ENCODE measurements at places on chromosomes 5 and 9.
A peak's percentile ranks its signal among the peaks of the same experiment; 100 is the strongest.

GRCh38 chr9:15155826-15156225 lies 151.2 kb downstream of the TTC39B start:
- peak; percentile 38 for DNase-seq

DNA sequence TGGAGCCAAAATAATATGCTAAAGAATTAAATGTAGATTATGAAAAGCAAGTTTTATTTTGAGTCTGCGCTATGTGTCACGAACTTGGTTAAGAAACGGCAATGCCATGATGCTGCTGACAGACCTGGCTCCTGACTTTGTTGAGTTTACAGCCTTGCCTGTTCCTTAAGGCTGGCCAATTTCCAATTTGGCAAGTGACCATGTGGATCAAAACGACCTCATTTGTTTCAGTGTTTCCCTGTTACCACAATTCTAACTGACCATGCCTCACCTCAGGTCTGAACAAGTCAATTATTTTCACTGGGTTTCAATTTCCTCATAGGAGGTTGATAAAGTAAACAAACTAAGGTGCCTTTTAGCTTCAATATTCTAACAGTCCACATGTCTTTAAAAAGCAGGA lies 461.4 kb downstream of the ZNF608 start:
- DNase-seq = no peak

- no peak for DNase-seq
These were observed 18.6 kb upstream of the PITX1 start for GRCh38 chr5:135052511-135053145.

DNA sequence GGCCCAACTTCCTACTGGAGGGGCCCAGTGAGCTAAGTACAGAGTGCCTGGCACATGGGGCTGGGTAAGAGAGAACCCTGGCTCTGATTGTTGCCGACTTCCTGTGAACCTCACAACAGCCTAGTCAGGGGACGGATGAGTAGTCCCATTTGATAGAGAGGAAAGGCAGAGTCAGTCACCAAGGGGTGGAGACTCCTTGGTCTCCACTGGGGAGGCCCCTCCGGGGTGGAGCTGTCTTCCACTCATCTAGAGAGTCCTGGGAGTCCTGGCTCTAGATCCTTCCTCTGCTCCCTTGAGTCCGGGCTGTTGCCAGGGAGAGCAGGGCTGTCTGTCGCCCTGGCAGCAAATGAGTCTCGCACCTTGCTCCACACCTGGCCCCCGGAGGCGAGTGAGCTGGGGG lies 8.0 kb downstream of the GRK6 start:
- no peak for DNase-seq

DNA sequence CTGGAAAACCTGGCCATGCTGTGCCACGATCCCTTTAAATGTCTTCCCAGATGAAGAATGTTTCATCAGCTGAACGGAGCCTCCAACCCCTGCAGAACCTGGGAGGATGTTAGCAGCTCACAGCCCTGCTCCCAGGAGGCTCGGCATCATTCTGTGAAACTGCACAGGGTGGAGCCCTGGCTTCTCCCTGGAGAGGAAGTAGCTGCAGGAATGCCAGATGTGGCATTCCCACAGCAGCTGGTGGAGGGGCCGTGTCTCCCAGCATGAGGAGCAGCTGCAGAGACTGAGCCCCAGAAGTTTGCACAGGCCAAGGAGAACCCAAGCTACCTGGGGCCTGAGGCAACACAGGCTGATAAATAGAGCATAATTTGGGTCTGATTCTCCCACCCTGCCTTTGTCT lies 165.8 kb upstream of the MAP3K1 start:
- DNase-seq = peak; percentile 62

GRCh38 chr5:42057254-42057690 lies 132.2 kb downstream of the FBXO4 start:
- DNase-seq = peak; percentile 46

DNA sequence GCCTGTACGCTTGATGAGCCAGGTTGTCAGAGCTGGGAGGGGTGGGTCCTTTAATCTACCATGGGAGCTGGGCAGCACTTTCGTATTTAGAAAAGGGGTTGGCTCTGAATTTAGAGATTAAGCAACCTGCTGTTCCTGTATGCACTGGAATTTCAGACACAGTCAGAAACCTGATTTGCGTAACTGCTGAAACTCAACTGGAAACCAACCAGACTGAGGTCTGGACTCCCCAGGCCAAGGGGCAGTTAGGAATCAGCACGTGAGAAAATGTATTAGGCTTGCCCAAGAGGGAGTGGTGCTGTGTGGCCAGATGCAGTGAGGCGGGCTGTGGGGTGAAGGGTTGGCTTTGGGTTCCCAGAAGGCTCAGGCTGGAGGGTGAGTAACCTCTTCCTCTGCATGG lies 235.0 kb downstream of the GOLPH3 start:
- no peak for DNase-seq

DNA sequence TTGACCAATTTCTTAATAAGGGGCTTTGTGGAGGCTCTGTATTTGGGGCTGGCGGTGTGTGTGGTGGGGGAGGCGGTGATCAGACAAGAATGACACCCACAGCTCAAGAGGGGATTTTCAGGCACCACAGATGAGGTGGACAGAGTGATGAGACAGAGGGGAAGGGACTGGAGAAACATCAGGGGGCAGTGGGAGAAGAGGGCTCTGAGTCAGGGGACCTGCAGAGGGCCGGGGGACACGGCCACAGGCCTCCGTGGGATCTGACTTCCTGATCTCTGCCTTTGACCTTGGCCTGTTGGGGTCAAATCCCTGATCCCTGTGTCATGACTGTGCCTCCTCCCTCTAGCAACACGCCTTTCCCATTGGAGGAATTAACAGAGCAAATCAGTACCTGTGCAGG lies 197.7 kb downstream of the C9orf50 start:
- no peak for DNase-seq

- DNase-seq = no peak
These were observed 4.2 kb downstream of the SOHLH1 start for GRCh38 chr9:135695036-135695435.

GRCh38 chr9:20984506-20984905 lies 46.9 kb downstream of the HACD4 start:
- peak; percentile 56 for DNase-seq

DNA sequence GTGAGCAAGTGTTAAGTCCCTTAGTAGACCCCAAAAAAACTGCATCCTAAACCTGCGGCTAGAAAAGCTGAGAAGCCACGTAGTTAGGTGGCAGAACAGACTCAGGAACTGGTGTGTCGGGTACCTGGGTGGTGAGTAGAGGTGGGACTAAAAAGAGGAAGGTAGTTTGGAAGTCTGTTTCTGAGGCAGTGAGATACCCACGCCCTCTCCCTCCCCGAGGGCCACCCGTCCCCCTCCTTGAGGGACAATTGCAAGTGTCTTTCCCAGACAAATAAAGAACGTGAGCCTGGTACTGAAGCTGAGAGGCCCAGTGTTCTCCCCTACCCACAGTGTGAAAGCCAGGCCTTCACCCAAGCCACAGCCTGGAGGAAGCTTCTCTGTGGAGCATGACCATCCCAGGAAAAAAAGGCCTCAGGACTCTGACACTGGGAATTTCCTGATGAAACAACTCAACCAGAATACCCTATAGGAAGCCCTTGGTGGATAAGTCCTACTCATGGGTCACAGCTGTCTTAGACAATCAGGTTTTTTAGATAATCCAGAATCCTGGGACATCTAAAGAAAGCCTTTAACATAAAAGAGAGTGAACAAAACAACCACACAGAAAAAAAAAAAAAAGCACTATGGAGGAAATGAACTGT lies 7.0 kb upstream of the CD74 start:
- DNase-seq = no peak

GRCh38 chr5:107268241-107268640 lies 402.5 kb downstream of the EFNA5 start:
- DNase-seq = no peak

DNA sequence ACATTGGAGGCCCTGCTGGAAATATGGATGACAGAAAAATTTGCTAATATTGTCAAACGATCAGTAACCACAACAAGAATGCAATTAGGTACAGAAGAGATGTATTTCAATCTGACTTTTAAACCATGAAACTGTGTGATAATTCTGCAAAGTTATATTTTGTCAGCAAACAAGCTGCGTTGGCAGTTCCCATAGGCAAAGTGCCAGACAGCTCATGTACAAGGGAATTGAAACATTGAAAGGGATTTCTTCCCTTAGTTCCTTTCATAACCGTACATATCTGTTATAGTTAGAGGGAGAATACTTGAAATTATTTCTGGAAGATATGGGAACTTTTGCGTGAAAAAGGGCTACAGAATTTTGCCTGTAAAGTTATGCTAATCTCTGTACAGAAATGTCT lies 419.4 kb upstream of the PTGER4 start:
- DNase-seq = no peak

Data from EH (cell line).